ENCODE measurements at places on chromosomes 4 and X.

DNA sequence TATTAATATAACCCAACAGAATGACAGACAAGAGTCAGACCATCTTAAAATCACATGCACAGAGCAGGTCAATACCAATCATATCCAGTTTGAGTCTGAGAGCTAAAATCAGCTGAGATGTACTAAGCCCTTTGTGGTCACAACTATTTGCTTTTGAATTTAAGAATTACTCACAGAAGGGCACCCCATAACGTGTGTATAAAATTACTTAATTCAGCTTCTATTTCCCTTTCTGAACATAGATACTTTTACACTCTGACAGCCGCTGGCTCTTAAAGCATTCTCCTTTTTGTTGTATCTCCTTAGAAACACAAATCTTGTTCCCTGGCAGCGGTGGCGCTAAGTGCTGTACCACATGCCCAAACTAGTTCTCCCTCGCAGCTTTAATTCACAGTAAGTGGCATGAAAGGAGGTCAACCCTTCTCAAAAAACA, 14.8 kb upstream of the PPARGC1A start:
- H3K4me3 ChIP-seq: no peak overlapping the region
- H3K27ac ChIP-seq: no peak overlapping the region
- no peak for DNase-seq
- no peaks in the 10 kb centered on the region for H3K36me3 ChIP-seq
- no peaks in the 10 kb centered on the region for H3K27me3 ChIP-seq
- H3K4me1 ChIP-seq: peaks cover 19% of the 10 kb centered on the region

- H3K36me3 ChIP-seq: peaks cover 2% of the 10 kb centered on the region
- no peaks in the 10 kb centered on the region for H3K27me3 ChIP-seq
- H3K4me1 ChIP-seq: no peaks in the 10 kb centered on the region
Observed at GRCh38 chr4:142386856-142387255, 459.2 kb downstream of the INPP4B start.

DNA sequence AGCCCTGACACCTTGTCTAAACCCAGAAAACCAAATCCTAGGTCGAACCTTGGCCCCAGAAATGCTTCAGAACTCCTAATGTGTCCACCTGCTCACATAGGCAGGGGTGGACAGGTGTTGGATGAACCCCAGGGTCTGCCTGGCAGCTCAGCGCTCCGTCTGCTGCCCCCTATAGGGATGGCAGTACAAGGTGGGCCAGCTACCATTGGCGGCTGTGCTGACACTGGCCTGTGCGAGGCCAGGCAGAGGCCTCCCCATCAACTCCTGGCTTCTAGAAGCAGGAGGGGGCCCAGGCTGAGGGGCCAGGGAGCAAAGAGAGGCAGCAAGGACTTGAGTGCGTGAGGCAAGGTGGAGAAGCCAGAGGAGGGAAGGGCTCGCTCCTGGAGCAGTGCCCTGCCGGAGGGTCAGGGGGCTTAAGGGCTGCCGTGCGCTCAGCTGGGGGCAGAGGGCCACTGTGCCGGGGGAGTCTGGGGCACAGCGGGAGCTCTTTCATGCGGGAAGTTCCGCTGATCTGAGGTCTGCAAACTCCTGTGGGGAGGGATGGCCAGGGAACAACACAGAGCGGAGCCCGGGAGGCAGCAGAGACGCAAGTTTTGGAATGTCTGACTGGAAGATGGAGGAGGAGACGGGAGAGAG, 20.6 kb downstream of the CCNQ start:
- DNase-seq: no peak
- no peaks in the 10 kb centered on the region for H3K36me3 ChIP-seq

DNA sequence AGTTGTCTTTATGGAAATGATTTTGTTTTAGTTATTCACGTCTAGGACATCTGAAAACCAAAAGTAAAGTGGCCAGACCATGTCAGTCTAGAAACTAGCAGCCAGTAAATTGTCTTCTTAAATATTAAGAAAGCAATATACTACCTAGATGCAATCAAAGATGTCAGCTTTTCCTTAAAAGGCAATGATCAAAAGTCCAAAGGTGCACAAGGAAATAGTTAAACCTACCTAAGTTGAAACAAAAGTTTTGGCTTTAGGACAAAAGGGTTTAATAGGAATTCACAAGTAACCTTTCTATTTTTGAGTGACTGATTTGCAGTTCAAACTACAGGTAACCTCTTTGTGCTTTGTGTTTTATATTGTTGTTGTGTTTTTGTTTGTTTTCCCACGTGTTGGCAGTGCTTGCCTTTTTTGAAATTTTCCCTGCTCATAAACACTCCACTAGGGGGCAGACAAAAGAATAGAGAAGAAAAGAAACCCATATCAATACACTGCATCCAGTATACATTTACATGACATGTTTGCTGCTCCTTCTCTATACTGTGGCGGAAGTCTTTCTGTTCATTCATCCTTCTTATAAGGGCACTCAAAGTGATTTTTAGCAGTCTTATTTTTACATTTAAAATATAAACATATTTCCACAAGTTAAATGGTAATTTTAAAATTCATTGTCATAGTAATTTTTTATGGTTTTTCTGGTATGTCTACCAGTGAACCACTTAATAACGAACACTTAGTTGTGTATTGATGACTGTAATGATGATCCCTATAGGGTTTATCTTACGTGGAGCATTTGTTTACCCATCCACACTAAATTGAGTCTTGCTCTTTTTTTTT, 62.7 kb downstream of the GAB1 start:
- no peaks in the 10 kb centered on the region for H3K36me3 ChIP-seq
- H3K4me1 ChIP-seq: no peaks in the 10 kb centered on the region

DNA sequence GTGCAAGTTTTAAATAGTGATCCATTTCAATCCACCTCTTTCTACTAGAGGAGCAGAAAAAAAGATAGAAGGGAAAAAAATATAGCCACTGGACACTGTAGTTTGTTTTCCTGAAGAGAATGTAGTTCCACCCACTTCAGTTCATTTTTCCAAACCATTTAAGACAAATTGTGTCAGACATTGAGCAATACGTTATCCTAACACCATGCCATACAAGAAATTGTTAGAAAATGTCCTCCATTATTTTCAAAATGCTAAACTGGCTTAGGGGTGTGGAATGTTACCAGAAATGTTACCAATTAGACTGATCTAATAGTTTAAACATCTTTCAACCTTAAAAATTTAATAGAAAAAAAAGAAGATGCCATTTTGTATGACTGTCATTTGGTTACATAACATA, 48.6 kb upstream of the ETNPPL start:
- no peaks in the 10 kb centered on the region for H3K4me1 ChIP-seq
- H3K27ac ChIP-seq: no peak overlapping the region
- no peaks in the 10 kb centered on the region for H3K36me3 ChIP-seq
- H3K27me3 ChIP-seq: no peaks in the 10 kb centered on the region
- no peak overlapping the region for H3K4me3 ChIP-seq
- DNase-seq: no peak

- no peak for DNase-seq
- H3K36me3 ChIP-seq: no peaks in the 10 kb centered on the region
- no peak overlapping the region for H3K4me3 ChIP-seq
- H3K4me1 ChIP-seq: no peaks in the 10 kb centered on the region
Observed at GRCh38 chr4:184156163-184156920, 61.3 kb downstream of the ENPP6 start.

DNA sequence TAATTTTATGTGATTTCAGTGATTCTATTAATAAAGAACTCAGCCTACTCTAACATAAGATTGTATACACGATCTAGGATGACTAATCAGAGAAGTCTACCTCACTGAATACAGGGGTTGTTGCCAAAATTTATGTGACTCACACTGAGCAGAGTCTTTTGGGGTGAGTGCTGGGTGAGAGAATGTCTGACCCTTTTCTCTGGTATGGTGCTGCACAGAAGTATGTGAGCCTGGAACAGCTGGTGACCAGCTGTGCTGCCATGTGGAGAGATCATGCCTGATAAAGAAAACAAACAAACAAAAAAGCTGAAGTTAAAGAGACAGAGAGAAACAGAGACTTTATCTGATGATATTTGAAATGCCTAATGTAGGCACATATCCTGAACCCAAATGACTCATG, 618.1 kb upstream of the GRIA3 start:
- H3K4me1 ChIP-seq: peaks cover 28% of the 10 kb centered on the region
- no peak overlapping the region for H3K4me3 ChIP-seq
- DNase-seq: peak; percentile 95
- H3K27ac ChIP-seq: peak overlapping the region; percentile 92

DNA sequence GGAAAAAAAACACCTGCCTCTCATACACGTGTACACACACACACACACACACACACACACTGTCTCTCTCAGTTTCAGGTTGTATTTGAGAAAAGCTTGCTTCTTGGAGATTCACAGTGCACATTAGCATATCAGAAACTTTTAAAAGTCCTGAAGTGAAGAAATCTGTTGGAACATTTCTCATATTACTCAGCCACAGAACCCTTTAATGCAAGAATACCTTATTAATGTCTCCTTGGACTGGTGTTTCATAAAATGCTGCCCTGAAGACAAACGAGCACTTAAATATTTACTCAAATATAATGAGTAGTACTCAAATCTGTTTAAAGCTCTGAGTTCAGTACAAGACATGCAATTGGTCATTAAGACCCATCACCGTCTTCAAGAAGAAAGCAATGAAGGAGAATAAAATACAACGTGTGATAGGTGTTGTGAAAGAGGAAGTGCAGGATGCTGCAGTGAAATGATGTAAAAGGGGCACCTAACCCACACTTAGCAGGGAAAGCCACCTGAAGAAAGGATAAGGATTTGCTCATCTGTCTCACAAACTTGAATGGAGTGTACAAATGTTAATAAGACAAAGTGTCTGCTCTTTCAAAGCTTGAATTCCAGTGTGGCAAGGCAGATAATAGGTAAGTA, 57.0 kb downstream of the DCLK2 start:
- no peak for DNase-seq
- no peak overlapping the region for H3K27ac ChIP-seq
- no peaks in the 10 kb centered on the region for H3K27me3 ChIP-seq
- H3K4me3 ChIP-seq: no peak overlapping the region
- H3K4me1 ChIP-seq: no peaks in the 10 kb centered on the region

- H3K27me3 ChIP-seq: no peaks in the 10 kb centered on the region
- H3K4me3 ChIP-seq: no peak overlapping the region
- no peak for DNase-seq
- H3K4me1 ChIP-seq: no peaks in the 10 kb centered on the region
Observed at GRCh38 chr4:153212736-153213135, 8.5 kb downstream of the TRIM2 start.

DNA sequence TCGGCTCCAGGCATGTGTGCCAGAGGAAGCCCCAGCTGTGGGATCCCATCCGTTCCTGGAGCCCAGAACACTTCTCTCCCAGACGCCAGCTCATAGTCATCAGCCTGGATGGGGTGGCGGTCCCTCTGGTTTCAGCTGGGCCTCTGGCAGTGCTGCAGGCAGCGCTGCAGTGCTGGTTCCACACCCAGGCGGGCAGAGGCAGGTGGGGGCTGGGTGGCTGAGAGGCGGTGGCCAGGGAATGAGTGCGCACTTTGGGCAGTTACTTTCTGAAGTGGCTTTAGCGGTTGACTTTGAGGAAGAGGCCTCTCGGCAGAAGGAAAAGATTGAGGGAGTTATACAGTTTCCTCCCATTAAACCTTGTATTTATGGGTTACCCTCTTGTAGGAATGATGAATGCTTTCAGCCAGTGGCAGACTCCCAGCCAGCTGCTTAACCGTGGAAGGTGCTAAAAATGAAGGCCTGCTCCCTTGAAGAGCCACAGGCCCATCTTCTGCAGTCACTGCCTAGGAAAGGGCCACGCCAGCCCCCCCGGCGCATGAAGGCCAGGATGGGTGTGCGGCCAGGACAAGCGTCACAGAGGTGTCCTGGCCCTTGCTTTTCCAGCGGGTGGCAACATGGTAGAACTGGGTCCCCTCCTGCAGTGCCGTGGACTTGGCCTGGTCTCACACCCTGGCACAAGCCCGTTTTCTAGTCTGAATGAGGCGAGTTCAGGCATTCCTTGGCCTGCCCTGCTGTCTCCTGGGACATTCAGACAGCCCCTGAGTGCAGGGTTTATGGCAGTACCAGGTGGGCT, 9.9 kb downstream of the TADA2B start:
- no peaks in the 10 kb centered on the region for H3K27me3 ChIP-seq
- DNase-seq: no peak
- no peak overlapping the region for H3K4me3 ChIP-seq
- no peaks in the 10 kb centered on the region for H3K4me1 ChIP-seq
